ENCODE measurements at places on chromosomes 1 and 21. TPM values are rescaled to one million over a fixed set of nuclear protein-coding genes. Genes with fewer than 3 reads are reported as not detected.

DNA sequence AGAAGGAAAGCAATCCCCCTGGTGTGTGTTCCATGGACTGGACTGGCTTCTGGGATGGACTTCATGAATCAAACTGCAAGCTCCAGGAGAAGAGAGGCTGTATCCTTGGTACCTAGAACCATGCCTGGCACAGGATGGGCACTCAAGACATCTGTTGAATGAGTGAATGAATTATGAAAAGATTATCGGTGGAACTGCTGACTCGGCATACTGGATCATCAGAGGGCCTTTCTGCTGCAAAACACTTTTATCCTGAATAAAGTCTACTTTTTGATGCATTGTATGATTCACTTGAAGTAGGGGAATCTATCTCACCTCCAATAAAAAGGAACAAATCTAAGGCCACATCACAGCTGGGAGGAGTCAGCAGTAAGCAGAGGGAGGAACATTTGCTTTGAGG lies 42.9 kb downstream of the DDX20 start:
- no peak for DNase-seq

DNA sequence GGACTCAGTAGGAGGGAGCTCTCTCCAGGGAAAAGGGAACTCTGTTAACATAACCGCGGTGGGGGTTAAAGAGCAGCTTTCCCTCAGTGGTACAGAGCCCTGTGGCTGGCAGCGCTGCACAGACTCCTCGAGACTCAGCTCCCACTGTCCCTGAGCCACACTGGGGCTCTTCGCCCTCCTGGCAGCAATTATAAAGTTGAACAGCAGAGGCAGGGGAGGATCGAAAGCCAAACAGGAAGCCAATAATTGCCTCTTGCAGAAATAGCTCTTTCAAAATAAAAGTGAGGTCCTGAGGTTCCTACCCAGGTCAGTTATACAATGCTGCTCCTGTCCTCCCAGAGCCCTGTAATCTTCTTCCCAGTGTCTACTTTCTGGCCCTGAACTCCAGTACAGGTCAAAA lies 77.0 kb downstream of the FAM78B start:
- no peak for DNase-seq

The AGBL4 gene
- total RNA-seq, result not detected

- DNase-seq, result no peak
Observed at GRCh38 chr1:27360159-27361043, 6.4 kb downstream of the MAP3K6 start.

DNA sequence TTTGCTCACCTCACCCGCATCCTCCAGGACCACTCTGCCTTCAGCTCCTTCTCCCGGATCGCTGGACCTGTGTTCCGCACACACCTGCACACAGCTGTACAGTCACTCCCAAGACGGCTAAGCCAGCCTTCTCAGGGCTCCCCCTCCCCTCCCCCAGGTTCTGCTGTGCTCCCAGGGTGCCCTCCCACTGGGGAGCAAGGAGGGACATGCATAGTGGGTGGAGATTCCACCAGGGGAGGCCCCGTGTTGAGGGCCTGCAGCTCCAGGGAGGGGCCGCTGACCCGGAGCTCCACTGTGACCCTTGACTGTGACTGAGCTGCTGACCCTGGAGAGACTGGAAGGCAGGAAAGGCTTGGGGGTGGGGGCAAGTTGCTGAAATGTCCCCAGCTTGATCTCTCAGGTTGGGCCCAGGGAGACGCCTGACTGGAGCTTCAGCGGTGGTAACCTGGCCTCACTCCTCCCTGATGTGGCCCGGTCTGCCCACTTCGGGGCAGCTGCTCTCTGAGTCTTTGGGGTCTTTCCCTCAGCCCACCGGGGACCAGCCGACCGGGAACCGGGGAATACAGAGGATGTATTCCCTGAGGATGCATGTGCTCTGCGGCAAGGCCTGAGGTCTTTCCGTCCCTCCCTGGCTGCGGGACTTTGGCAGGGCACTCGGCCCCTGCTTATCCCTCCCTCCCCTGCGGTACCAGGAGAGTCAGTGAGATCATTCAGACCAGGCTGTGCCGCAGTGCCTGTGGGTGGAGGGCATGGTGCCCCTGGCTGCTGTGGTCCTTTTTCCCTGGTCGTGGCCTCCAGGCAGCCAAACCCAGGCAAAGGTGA lies 28.6 kb upstream of the PLCH2 start:
- DNase-seq, result no peak

DNA sequence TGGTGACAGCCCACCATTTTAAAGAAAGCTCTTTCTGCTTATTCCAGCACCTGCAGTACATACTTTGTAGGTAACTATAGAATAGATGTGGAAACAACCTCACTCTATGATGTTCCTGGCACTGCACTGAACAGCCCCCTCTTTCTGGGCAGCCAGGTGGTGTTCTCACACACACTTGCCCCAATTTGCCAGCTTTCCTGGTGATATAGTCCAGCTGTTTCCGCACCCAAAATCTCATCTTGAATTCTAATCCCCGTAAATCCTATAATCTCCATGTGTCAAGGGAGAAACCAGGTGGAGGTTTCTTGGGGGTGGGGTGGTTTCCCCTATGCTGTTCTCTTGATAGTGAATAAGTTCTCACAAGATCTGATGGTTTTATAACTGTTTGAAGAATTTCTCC lies 102.2 kb downstream of the FCRL5 start:
- no peak for DNase-seq

- DNase-seq, result no peak
Observed at GRCh38 chr1:77047575-77047974, 171.7 kb downstream of the PIGK start.

The SPOCD1 gene
- total RNA-seq, result 74.8 TPM

The SPATA45 gene
- total RNA-seq, result not detected

- no peak for DNase-seq
Observed at GRCh38 chr1:230067871-230068620, 1.0 kb downstream of the GALNT2 start.

The EIF3I gene
- 372 TPM for total RNA-seq

The PEAR1 gene
- 15.8 TPM for total RNA-seq

- DNase-seq, result no peak
Observed at GRCh38 chr1:30704765-30705509, 18.4 kb downstream of the MATN1 start.

Measured in pulmonary artery endothelial cell (primary cell).